ENCODE measurements at places on chromosomes 7 and 10. TPM values are rescaled to one million over a fixed set of nuclear protein-coding genes. Genes with fewer than 3 reads are reported as not detected.
A peak's percentile ranks its signal among the peaks of the same experiment; 100 is the strongest.

The CAMK2G gene
- 18.9 TPM for total RNA-seq

- no peaks in the 10 kb centered on the region for H3K36me3 ChIP-seq
- H3K27me3 ChIP-seq, result no peaks in the 10 kb centered on the region
- no peak overlapping the region for H3K27ac ChIP-seq
- H3K4me3 ChIP-seq, result no peak overlapping the region
- no peak for DNase-seq
Measured at GRCh38 chr10:31757386-31757791, 171.2 kb downstream of the ARHGAP12 start.

DNA sequence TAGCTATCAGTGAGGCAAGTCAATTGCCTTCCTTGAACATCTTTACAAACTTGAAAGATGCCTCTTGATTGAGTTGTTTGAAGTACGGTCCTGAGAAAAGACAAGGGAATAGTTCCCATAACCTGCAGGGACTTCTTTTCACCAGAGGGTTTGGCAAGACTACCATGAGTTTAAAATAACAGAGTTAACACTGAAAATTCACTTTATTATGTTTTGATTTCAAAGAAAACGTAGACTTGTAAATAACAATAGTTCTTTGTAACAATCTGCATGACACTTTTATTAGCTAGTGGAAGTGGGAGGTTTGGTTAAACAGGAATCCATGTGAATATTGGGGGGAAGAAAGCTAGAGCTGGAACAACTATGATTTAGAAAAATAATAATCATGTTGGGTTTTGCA lies 49.5 kb downstream of the WNT2 start:
- H3K4me3 ChIP-seq, result no peak overlapping the region
- no peak overlapping the region for H3K27ac ChIP-seq
- no peak for DNase-seq
- H3K36me3 ChIP-seq, result no peaks in the 10 kb centered on the region
- H3K4me1 ChIP-seq, result peaks cover 8% of the 10 kb centered on the region

The KCND2 gene
- total RNA-seq, result under 0.01 TPM

The CALHM3 gene
- not detected for total RNA-seq

DNA sequence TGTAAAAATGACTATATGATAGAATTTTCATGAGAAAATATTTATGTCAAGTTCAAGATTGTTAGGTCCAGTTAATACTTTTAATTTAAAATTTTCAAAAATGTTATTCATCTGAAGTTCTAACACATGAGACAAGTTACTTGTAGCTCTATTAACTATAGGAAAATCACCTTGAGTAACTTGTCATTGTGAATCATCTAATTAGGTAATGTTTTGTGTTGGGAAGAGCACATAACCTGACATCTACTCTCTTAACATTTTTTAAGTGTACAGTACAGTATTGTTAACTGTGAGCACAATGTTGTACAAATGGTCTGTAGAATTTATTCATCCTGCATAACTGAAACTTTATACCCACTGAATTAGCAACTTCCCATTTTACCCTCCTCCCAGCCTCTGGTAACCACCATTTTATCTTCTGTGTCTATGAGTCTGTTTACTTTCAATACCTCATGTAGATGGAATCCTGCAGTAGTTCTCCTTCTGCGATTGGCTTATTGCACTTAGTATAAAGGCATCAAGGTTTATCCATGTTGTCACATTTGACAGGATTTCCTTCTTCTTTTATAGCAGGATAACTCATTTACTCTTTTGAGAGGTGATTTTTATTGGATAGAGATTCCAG lies 54.6 kb downstream of the ARL4A start:
- H3K36me3 ChIP-seq, result no peaks in the 10 kb centered on the region
- peak; percentile 74 for DNase-seq
- H3K4me1 ChIP-seq, result no peaks in the 10 kb centered on the region
- no peak overlapping the region for H3K4me3 ChIP-seq
- no peaks in the 10 kb centered on the region for H3K27me3 ChIP-seq

- H3K27ac ChIP-seq, result no peak overlapping the region
- no peaks in the 10 kb centered on the region for H3K27me3 ChIP-seq
- H3K4me1 ChIP-seq, result no peaks in the 10 kb centered on the region
Measured at GRCh38 chr7:644381-645305, 81.9 kb upstream of the DNAAF5 start.

The PALD1 gene
- under 0.01 TPM for total RNA-seq

- H3K27me3 ChIP-seq, result peaks cover 57% of the 10 kb centered on the region
- no peaks in the 10 kb centered on the region for H3K36me3 ChIP-seq
- DNase-seq, result no peak
Measured at GRCh38 chr7:139490130-139490529, 6.7 kb upstream of the KLRG2 start.

GRCh38 chr10:42594246-42594650 lies 44.1 kb downstream of the ZNF33B start:
- H3K27ac ChIP-seq, result peak overlapping the region; percentile 72
- peaks cover 10% of the 10 kb centered on the region for H3K36me3 ChIP-seq
- 0 out of 2 replicates have a peak, but pooled peaks cover 2% of the 10 kb centered on the region for H3K4me1 ChIP-seq
- no peak overlapping the region for H3K4me3 ChIP-seq

The STK32C gene
- total RNA-seq, result 5.0 TPM

The ECHDC3 gene
- total RNA-seq, result 2.8 TPM

The OPN4 gene
- total RNA-seq, result not detected

The IFIT1B gene
- not detected for total RNA-seq

All from IMR-90 (cell line).